MG63 (cell line): ENCODE measurements at places on chromosomes 6 and 20. TPM values are rescaled to one million over a fixed set of nuclear protein-coding genes. Genes with fewer than 3 reads are reported as not detected.

The ARMH2 gene
- not detected in 2 replicates for total RNA-seq

The HTR1B gene
- total RNA-seq, result not detected in 2 replicates

The GPX5 gene
- total RNA-seq, result not detected in 2 replicates

DNA sequence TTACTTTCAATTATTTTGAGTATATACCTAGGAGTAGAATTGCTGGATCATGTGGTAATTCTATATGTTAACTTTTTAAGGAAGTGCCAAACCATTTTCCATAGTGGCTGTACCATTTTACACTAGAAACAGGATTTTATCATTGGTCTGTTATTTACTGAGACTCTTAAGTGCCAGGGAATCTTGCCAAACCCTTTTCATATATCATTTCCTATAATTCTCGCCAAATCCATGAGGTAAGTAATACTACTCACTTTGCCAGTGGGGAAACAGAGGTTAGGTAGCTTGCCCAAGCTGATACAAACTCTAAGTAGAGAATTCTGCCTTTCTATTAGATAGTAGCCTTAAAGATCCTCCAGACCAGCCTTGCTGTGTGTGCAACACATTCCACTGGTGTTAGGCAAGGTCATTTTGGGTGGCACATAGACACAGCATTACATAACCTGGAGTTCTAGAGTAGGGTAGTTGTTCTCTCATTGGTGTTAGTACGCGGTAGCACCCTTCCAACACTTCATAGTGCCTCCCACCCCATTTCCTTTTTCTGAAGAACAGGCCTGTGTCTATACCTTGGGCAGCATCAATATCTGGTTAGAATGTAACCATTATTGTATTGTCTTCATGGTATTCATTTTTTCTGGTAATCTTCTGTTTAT is 65.5 kb downstream of the ARID1B start:
- no peak for DNase-seq

DNA sequence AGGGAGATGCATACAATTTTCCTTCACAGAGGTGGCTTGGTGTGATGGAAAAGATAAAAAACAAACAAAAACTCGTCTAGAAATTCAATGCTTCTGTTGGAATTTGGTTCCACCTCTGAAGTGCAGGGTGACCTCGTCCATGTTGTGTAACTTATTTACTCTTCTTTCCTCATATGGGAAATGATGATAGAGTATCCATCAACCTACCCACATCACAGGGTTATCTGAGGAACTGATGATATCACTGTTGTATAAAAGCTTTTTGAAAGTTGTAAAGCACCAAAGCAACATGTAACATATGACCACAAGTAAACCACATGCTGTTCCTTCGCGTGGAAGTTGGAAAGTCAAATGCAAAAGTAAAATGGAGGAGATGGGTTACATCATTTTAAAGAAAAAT is 212.0 kb upstream of the SGK1 start:
- no peak for DNase-seq

DNA sequence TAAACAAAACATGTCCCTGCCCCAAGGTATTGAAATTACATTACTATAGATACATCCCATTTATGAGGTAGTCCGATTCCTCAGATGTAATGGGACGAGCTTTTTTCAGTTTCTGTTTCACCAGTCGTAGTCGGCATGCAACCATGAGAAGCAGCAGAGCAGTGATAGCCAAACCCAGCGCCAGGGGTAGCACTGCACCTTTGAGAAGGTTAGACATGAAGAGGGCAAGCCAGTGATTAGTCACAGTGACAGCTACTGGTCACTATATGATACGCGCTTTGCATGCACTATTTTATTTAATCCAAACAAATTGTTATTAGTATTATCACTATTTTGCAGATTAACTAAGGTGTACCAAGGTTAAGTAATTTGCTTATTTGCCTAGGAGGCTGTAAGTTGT is 43.7 kb downstream of the LRP11 start:
- DNase-seq, result no peak
